Brain (organoid and tissue), 16 donors: ENCODE measurements at places on chromosomes 7 and 10.

DNA sequence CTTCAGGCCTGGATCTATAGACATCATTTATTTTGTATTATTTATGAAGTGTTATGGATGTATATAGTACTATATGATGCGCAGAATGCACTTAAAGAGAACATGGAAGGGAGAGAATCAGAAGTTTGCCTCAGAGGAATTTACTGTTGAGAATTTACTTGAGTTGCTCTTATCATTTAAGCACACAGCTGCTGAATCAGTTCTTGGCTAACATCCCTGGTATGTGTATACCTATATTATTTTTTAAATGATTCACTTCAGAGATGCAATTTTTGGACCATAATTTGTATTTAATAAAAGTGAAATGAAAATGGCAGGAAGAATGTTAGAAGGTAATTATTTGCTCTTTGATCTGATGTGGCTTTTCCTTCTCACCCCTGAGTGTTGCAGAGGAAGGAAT lies 191.6 kb downstream of the BICC1 start:
- DNase-seq = no peak

- no peak for DNase-seq
Measured at GRCh38 chr10:66719483-66719882, 206.4 kb upstream of the LRRTM3 start.

- DNase-seq = no peak
Measured at GRCh38 chr7:122802301-122802751, 83.9 kb downstream of the CADPS2 start.

DNA sequence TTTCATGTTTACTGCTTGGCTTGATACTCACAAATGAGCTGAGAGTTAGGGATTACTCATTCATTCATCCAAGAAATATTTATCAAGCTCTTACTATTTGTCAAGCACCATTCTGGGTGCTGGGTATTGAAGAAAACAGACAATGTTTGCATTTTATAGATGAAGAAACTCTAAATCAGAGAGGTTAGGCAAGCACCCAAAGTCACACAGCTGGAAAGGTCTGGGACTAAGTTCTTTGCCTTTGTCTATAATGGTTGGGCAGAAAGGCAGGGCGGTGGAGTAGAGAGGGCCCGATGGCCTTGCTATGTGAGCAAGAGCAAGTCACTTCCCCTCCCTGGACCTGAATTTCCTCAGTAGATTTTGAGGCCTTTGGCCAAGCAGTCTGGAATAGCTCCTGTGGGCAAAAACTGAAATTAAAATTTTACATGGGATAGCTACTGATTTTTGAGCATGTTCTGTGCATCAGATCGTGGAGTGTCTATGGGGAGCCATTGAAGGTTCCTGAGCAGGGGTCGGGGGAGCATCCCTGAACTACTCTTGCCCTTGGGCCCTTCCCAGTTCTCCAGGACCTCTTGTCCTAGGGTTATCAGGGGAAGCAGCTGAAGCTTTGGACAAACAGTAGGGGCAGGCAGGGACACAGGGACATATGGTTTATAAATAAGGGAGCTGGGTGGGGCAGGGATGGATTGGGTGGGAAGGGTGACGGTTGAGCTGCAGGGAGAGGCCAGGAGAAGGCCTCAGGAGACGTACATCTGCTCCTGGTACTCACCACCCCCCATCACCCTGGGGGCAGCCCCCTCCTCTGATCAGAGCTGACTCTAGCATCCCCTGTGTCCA lies 23.3 kb downstream of the AQP1 start:
- DNase-seq = no peak

- no peak for DNase-seq
Measured at GRCh38 chr7:44984478-44984758, 5.6 kb upstream of the MYO1G start.

DNA sequence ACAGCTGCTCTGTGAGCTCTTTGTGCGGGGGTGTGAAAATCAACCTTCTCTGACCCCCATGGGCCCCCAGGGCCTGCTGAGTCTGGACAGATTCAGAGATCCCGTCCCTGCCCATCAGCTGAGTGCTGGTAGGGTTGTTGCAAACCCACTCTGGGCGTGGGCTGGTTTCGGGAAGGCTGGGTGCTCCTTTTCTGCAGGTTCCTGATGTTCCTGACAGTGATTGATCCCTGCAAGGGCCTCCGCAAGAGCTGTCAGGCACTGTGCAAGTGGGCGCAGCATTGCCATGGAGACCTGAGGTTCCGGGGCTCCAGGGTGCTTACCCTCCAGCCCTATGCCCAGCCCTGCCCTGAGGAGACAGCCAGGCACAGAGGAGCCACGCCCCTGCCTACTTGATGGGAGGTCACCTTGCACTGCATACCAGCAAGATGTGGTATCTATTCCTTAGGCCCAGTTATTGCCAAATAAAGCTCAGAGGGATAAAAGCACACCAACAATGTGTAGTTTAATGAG lies 44.3 kb upstream of the INPP5A start:
- no peak for DNase-seq

- DNase-seq = no peak
Measured at GRCh38 chr7:18053941-18054340, 26.3 kb upstream of the PRPS1L1 start.

- DNase-seq = no peak
Measured at GRCh38 chr10:16944402-16944801, 127.2 kb upstream of the RSU1 start.

- DNase-seq = peak; percentile 53
Measured at GRCh38 chr7:136062625-136063325, 85.6 kb upstream of the MTPN start.

GRCh38 chr7:147412782-147413556 lies 1177.6 kb upstream of the C7orf33 start:
- no peak for DNase-seq

GRCh38 chr10:75476569-75476968 lies 45.1 kb downstream of the LRMDA start:
- DNase-seq = no peak

GRCh38 chr7:48595756-48596155 lies 328.6 kb upstream of the CDC14C start:
- DNase-seq = no peak

- peak; percentile 82 for DNase-seq
Measured at GRCh38 chr7:111089822-111090426, 1.0 kb upstream of the LRRN3 start.

DNA sequence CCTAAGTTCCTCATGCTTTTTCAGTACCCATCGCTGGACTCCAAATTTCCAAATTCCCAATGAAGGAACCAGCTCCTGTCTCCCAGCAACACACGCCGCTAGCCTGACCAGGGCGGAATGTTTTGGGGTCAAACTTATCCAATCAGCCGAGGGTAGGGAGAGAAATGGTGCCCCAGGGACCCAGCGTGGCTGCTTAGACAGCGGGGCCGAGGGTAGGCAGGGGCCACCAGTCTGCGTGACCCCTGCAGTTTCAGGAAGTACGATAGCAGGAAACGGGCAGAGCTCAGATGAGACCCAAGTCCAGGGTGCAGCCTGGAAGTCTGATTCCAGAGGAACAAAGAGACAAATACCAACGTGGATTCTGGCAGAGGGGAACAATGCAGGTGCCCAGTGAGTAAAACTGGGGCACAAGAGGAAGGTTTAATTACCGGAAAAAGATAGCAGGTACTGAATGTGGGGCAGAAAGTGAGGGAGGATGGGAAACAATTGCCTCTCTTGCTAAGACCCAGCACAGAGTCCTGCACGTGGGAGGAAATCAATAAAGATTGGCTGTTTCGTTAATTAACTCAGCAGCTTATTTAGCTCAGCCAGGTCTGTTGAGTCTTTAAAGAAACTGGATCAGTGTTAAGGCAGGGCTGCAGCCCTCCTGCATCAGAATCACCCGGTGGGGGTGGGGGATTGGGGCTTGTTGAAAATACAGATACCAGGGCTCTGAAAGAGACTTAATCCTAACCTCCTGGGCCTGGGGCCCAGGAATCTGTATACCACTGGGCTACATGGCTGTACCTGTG lies 50.4 kb upstream of the NFE2L3 start:
- peak; percentile 57 for DNase-seq

DNA sequence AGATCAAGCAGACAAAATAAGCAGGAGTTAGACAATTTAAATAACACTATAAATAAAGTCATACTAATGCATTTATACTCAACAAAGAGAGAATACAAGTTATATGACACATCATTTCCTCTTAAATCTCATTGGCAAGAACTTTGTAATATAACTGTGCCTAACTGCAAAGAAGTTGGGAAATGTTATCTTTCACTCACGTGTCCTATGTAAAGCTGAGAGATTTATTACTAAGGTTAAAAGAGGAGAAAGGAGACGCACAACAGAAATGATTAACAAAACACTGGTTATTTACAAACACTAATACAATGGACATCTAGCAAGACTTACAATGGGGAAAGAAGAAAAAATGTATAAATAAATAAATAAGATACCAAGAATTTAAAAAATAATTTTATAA lies 12.7 kb upstream of the TMEM273 start:
- DNase-seq = no peak

DNA sequence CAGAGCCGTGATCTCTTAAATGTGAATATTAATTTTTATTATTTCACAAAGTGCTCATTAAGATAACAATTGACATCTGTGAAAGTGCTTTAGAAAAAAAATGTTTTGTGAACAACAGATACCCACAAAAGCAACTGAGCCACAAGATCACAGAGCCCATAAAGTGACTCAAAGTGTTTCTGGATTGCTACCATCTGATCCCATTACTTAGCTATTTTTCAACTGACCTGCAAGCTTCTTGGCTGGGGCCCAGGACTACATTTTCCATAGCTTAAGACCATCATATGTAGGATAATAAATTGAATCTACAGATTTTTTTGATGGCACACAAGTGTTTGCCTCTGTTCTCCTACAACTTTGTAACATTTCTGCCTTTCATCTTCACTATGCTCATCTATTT lies 674.4 kb downstream of the PHTF2 start:
- DNase-seq = no peak

- DNase-seq = no peak
Measured at GRCh38 chr7:142889816-142890215, 4.3 kb upstream of the TRPV6 start.

DNA sequence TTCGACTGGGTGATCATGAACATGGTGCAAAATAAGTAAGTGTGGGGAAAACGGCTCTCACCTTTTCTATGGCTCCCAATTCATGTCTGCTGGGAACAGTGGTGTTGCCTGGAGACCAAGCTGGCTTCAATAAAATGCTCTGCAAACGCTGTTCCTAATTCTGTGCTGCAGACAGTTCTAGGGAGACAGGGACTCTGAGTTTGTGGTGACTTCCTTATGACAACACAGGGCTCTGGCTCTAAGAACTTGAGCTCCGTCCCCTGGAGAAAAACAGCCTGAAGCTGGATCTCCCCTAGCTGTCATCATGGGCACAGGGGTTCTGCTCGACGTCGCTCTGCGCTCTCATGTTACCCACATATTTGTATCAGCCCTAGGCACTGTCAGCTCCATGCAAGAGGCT lies 61.0 kb upstream of the INSYN2A start:
- DNase-seq = no peak

DNA sequence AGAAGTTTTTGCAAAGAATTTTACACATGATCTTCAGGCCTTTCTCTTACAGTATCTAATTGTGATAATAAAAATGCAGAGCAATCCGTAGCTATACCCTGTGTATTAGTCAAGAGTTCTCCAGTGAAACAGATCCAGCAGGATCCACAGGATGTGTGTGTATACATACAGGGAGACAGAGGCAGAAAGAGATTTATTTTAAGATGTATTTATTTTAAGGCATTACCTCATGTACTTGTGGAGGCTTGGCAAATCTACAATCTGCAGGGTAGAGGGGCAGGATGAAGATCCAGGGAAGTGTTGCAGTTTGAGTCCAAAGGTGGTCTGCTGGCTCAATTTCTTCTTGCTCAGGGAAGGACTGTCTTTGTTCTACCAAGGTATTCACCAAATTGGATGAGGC lies 41.7 kb downstream of the ARHGAP12 start:
- no peak for DNase-seq

DNA sequence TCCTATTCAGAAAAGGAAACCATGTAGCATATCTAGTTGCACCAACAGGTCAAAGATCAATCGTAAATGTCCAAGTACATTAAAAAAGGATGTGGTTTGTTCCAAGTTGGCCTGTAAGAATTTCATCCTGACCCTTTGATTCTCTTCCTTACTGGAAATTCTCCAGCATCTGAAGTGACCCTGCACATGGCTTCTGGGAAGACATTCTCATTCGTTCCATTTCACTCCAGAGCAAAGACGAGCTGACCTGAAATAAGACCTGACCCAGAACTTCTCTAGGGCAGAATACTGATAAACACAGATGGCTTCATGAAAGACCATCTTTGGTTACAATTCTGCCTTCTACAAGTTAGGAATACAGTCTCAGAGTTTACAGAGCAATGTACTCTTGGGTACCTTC lies 39.8 kb downstream of the ASB4 start:
- DNase-seq = no peak

- DNase-seq = no peak
Measured at GRCh38 chr7:157397731-157398691, 61.2 kb downstream of the DNAJB6 start.

DNA sequence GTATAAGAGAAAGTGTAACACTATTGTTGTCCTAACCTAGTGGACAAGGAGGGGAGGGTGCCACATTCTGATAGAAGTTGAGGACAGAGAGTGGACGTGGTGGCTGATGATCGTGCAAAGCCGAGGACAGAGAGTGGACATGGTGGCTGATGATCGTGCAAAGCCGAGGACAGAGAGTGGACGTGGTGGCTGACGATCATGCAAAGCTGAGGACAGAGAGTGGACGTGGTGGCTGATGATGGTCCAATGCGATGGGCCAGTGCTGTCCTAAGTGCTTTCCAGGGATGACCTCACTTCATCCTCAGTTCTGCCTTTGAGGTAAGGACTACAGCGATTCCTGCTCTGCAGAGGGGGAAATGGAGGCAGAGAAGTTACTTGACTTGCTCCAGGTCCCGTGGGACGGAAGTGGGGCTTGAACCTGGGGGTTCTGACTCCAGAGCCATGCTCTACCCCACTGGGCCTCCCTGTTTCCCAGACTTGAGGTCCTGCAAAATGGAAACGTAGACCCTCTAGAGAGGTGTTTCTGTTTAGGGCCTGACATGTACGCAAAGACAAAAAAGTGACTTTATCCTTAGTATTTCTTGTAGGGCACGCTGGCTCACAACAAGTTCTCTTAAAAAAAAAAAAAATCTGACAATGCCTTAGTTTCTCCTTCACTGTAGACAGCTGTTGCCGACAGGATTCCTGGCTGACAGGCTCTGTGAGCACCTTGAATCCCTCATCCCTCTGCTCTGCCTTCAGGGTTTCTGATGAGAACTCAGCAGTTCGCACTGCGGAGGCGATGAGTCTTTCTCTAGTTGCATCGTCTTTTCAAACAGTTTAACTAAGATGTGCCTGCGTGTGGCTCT lies 20.3 kb upstream of the NCAPG2 start:
- no peak for DNase-seq

GRCh38 chr10:6207658-6208057 lies 4.9 kb downstream of the PFKFB3 start:
- no peak for DNase-seq
